Activated T-cell treated with anti-CD3 and anti-CD28 coated beads, Interleukin-2, amount 50 U/mL, for 1 hour (primary cell): ENCODE measurements at places on chromosomes 12 and 14.

DNA sequence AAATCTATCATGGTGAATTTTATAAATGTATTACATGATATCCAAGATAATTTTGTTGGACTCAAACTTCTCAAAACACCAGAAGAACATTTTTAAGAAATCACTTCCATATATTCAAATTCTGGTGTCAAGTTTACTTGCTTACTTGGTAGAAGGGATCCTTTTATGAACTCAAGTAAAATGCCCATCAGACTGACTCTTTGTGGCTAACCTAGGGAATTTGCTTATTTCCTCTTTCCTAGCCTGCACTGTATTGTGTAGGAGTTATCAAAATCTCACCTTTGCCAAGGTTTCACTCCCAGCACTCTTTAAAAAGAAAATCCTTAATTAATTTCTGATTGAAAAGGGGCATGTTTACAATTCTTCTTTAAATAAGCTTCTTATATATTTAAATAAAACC is 196.5 kb downstream of the DUSP6 start:
- DNase-seq, result no peak

DNA sequence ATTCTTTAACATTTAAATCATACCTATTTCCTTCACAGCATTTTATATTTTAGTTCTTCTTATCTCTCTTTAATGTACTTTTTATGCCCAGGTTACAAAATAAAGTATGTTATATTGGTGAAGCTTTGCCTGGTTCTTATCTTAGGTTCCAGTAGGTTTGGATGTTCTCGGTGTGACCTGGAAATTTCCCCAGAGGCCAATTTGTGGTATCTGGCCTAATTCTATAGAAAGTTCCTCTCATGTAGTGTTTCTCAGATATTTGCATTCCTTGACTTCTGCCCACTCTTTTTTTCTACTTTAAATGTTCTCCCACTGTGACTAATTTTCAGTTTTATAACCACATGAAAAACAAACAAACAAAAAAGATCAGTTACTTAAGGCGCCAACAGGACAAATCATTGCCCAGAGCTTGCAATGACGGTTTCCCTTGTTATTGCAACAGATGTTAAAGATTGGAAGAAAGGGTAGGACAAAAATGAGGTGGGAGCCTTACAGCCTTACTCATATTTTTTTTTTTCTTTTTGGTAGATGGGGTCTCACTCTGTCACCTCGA is 41.2 kb upstream of the PPM1H start:
- no peak for DNase-seq

DNA sequence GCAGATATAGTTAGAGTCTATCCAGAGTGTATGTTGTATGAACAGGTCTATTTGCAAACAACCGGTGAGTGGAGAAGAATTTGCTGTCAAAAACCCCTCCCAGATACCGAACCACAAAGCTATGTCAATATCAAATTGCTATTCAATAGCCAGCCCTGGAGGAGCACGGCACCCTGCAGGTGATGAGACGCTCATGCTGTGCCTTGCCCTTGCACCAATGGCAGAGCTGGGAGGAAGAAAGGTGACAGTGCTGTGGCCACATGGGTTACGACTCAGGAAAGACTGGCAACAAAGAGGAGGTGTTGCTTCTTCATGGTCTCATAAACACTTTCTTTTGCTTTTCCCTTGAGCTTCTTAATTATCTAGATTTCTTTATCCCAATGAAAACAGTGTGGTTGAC is 55.7 kb downstream of the PAX9 start:
- no peak for DNase-seq

DNA sequence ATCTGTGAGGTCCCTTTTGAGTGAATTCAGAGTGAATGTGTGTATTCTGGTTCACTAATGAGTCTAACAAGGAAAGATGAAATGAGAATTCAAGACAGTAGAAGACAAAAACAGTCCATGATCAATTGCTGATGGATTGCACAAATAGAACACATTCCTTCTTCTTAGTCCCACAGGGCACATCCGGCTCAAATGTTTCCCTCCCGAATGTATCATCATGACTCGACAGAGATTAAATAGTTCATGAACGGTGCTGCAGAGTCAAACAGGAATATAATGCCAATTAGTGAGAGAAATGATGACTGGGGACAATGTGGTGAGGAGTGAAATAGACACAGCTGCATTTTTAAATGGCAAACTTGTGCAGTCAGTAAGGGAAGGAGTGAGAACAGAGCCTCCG is 11.5 kb upstream of the SFSWAP start:
- no peak for DNase-seq

- DNase-seq, result no peak
Measured at GRCh38 chr12:8692573-8692972, 5.2 kb upstream of the RIMKLB start.

GRCh38 chr12:42482041-42482747 is 107.4 kb downstream of the PRICKLE1 start:
- DNase-seq, result no peak

DNA sequence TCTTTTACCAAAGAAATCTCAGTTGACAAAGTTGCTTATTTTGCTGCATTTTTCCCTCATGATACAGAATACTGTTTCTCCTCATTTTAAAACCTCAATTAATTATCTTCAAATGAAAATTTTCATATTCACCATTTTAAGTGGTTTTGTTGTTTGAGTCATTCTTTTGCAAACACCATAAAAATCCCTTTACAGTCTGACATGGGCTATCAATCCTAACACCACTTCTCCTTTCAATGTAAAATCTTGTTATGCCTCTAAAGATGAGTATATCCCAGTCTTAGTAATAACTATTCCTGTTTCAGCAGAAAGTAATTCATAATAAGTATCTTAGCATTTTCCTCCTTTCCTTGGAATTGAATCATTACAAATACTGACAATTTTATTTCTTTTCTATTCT is 192.2 kb downstream of the SYT1 start:
- DNase-seq, result no peak

DNA sequence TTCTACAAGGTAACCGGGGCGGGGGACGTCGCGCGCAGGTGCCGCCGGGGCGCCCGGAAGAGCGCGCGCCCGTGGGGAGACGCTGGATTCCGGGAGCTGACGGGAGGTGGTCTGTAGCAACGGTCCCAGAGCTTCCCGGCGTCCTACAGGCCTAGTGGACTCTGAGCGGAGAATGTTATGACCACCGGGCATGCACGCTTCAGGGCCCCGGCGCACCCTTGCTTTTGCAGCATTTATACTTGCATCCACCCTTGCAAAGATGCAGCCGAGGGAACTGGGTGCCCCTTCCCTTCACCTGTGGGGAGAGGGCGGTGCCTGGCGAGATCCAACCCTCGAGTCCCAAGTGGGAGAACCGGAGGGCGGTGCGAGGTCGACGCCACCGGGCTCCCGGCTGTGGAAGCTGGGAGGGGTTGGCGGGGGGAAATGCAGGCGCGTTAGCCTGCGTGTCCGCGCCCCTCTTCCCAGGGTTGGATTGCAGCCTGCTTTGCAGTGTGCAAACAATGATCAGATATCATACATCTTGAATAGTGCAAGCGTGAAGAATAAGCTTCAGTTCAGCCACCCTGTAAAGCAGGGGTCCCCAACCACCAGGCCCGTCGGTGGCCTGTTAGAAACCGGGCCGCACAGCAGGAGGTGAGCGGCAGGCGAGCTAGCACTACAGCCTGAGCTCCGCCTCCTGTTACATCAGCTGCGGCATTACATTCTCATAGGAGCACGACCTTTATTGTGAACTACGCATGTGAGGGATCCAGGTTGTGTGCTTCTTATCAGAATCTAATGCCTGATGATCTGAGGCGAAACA is 576 bp downstream of the ERP29 start:
- DNase-seq, result peak; percentile 69

GRCh38 chr12:14281539-14281938 is 83.9 kb upstream of the ATF7IP start:
- no peak for DNase-seq

- peak; percentile 68 for DNase-seq
Measured at GRCh38 chr14:61322011-61322798, 826 bp downstream of the PRKCH start.

DNA sequence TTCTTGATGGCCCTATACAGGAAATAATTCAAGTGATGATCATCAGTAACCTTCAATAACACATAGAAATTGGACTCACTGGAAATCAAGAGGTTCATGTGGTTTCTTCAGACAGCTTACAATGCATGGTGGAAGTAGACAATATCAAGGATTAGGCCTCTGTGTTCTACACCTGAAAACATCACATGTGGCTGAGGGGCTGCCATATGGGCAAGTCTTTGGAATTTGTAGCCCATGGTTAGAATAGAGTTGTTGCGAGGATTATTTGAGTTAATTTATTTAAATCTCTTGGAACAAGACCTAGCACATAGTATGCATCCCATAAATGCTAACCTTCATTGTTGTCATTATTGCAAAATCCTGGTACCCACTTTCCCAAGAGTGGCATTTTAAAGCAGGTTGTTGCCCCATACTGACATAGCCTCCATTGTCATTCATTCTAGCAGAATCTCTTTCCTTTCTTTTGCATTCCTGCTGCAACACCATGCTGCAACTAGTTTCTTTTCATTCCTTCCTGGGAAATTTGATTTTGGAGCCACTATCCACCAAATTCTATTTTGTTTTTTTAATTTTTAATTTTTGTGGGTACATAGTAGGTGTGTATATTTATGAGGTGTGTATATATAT is 352.7 kb upstream of the NAV3 start:
- DNase-seq, result no peak

DNA sequence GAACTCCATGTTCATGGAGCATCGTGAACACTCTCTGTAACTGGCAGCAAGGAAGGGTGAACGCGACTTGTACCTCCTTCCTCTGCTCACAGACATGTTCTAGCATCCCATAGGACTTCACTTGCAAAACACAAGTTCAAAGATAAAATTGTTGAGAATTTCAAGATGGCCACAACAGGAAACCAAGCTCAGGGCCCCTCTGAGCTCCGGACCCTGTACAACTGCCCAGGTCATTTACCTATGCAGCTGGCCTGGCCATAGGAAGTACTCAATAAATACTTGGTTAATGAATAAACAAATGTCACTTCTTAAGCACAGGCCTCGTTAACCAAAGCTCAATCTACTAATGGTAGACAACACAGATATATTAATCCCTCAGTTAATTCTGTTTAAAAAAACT is 11.7 kb upstream of the PPP4R4 start:
- DNase-seq, result no peak

DNA sequence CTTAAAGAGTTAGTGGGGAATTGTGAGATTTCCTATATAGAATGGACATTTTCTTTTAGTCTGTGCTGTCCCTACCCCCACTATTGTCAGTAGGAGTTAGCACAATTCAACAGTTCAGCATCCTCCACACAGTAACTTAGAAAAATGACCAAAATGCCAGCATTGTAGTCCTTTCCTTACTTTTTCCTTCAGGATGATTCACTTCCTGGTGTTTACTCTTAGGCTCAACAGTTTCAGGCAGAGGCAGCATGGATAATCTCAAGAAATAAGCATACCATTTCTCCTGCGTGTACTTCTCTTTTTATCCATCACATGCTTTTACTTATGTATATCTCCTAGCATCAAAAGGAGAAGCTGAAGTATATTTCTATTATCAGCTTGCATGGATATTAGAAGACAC is 683.4 kb downstream of the SLC16A7 start:
- DNase-seq, result no peak

DNA sequence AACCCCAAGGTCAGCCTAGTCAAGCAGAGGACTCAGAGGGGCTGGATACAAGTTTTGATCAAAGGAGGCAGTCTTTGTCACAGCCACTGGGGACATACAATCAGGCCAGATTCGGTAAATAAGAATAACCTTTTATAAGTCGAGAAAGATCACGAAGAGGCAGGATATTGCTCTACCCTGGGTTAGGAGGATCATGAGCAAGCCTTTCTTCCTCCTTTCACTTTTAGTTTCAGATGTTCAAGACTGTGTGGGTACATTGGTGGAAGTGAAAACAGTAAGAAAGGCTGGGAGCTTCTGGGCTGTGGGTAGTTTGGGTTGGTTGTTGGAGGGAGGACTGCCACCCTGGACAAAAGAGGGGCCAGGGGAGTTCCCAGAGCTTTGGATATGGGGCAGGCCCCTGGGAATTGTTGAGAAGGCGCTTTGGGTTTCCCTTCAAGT is 127.7 kb downstream of the SNAPC1 start:
- no peak for DNase-seq

GRCh38 chr14:66238969-66239368 is 247.2 kb upstream of the CCDC196 start:
- no peak for DNase-seq

- DNase-seq, result no peak
Measured at GRCh38 chr14:27721760-27722159, 1044.8 kb upstream of the FOXG1 start.

DNA sequence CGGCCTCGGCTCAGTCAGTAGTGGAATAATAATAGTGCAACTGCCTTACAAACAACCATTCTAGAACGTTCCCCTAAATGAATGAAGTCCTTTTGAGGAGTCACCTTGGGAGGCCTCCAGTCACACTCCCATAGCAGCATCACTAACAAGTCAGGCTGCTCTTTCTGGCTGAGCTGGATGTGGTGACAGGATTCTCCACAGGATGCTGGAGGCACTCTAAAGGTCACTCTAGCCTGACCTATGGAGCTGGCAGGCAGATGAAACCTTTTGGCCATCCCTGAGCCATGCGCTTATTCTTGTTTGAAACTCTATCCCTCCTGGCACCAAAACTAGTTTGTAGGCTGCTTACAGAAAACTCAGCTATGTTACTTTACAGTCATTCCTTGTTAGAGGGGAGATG is 17.9 kb upstream of the TFCP2 start:
- DNase-seq, result no peak

DNA sequence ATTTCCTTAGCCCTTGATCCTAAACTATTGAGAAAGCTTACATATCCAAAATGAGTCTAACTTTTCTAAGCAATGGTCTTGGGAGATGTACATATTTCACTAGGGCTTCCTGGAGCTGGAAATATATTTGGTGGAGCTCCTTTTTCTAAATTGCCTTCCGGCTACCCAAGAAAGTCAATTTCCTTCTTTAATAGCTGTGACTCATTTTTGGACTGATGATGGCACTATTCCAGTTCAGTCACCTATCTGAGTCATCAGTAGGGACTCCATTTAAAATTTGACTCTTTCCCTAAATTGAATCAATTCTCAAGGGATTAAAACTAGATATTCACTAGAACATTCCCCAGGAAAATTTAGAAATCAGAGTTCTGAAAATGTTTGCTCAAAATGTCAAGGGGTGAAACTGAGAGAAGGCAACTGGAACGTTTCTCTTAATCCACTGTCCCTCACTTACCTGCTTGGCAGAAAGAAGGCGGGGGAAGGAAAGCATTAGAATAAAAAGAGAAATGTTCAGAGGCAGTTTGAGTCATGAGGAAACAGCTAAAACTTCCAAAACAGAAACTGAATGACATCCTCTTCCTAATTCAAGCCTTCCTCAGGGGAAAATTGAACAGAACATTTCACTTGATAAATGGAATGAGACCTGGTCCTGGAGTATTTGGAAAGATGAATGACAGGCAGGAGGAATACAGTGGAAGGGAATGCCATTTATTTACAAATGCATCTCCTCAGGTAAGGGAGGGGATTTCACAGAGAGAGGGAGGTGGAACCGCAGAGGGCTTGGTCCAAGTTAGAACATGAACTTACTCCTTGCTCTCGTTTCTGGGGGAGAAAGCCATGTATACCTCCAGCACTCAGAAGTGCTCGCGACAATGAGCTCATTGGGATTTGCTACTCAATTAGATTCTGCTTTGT is 91.2 kb downstream of the RGS6 start:
- no peak for DNase-seq
